ENCODE measurements at places on chromosomes 7 and 10.

- no peak for DNase-seq
Observed at GRCh38 chr10:58734116-58734515, 221.4 kb downstream of the BICC1 start.

DNA sequence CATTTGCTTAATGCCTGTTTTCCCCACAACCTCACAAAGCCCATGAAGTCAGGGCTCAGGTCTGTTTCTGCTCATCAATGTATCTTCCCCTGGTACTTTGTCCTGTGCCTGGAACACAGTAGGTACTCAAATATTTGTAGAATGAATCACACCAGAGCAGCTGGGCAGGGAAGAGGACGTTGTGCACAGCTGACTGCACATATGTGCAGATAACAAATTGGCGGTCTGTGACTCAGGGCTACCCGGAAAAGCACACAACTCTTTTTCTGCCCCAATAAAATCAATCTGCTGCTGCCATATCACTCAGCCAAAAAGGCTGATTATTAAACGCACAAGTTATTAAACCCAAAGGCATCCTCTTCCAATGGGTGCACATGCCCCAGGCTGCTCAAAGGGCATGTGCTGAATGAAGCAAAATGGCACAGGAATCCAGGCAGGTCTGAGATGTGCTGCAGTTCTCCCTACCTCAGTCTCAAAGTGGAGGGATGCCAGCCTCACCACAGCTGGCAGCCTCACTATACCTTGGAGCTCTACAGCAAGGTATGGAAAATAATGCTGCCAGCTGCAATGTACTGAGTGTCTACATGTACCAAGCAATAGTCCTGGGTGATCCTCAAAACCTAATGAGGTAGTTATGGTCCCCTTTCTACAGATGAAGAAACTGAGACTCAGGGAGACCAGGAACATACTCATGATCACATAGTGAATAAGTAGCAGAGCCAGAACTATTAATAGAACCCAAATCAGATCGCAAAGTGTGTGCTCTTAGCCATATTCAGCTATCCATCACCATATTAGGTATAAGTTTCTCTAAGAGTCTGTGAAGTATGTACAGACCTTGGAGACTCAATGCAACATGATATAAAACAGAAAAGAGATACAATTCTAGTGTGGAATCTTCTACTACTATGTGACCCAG is 43.4 kb downstream of the SORBS1 start:
- no peak for DNase-seq

GRCh38 chr10:105413997-105414396 is 772.9 kb downstream of the SORCS3 start:
- DNase-seq, result no peak

GRCh38 chr10:84195044-84195830 is 900 bp downstream of the CDHR1 start:
- peak; percentile 64 for DNase-seq

- DNase-seq, result no peak
Observed at GRCh38 chr10:48554246-48554645, 50.6 kb downstream of the ARHGAP22 start.

DNA sequence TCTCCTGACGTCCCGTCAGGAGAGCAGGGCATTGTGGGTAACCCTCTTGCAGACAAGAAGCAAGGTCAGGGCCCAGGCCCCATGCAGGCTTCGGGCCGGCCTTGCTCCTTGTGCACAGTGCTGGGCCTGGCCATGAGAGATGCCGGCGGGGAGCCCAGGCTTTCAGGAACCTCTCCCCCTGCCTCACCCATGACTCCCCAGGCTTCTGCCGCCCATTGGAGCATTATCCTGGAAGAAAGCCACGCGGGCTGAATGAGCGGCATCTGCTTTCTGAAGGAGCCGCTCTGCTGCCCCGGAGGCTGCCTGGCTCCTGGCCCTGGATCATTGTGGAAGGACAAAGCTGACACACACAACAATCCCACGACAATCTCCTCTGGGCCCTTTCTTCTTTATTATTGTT is 233.5 kb downstream of the TCF7L2 start:
- DNase-seq, result no peak

- no peak for DNase-seq
Observed at GRCh38 chr7:12351843-12352242, 51.8 kb downstream of the VWDE start.

DNA sequence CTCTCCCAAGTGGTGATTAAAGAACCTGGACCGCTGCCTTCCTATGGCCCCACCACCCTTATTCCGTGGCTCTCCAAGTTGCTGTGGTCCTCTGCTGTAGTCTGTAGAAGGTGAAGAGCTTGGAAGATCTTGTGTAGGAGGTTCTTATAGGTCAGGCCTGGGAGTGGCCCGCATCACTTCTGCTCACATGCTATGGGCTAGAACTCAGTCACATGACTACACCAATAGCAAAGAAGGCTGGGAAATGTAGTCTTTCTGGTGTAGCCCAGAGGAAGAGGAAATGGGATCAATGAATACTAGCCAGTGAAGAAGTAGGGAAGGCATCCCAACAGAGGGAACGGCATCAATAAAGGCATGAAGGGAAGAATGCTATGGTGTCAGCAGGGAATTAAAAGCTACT is 41.3 kb upstream of the AOAH start:
- no peak for DNase-seq

- no peak for DNase-seq
Observed at GRCh38 chr10:133226251-133226808, 3.7 kb upstream of the UTF1 start.

- DNase-seq, result no peak
Observed at GRCh38 chr7:9958486-9958885, 1015.2 kb upstream of the PHF14 start.

GRCh38 chr7:30162622-30163124 is 27.9 kb downstream of the MTURN start:
- DNase-seq, result peak; percentile 88

DNA sequence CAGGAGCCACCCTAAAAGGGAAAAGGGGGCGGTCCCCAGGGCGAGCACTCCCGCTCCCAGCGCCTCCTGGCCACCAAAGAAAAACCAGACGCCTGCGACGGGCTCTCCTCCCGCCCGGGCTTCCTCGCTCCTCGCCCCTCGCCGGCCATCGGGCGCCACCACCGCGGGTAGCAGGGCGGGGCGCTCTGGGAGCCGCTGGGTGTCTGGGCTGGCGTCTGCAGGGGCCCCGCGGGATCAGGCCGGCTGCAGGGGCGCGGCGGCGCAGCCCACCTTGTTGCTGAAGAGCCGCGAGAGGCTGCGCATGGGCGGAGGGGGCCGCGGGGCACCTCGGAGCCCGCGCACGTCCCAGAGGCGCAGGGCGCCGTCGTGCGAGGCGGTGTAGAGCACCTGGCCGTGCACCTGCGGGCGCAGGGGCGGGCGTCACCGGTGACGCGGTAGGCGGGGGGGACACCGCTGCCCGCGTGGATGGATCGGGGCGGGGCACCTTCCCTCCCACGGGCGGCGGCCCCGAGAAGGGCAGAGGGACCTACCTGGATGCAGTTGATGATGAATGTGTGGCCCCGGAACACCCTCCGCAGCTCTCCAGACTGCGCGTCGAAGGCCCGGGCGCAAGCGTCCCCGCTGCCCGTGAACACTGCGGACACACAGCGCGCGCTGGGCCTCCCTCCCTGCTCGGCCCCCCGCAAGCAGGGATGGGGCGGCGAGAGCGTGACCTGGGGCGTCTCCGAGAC is 28.3 kb downstream of the WDR86 start:
- peak; percentile 67 for DNase-seq

DNA sequence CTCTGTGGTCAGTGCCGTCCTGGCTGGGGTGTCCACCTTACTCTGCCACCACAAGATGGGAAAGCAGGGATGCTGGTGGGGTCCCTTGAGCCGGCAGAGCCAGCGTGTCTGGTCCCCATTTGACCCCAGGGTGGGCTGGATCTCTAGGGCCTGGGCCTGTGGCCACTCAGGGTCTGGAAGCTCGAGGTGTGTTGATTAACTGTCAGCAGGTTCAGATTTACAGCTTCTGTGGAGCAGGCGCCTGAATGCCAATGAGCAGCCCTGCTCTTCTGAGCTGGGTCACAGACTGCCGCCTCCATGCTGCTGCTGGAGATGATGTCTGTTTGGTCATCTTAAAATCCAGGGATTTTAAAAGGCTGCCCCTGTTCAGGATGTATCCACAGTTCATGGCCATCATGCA is 11.3 kb upstream of the DPYSL4 start:
- DNase-seq, result no peak

DNA sequence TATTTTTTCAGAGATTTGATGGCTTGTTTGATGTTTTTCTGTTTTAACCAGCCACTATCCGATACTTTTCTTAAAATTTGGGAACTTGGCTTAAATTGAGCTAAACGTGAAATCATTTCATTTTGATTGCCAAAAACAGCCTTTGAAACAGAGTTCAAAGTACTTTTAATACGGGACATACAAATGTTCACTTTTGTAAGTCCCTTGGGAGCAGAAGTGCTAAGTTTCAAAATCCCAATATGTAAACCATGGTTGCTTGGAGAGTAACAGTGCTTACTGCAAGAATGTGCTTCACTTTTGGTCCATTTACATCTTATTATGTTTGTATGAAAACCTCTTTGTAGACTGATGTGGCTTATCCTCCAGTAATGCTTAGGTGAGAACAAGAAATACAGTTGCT is 10.9 kb downstream of the PNPLA8 start:
- DNase-seq, result no peak

DNA sequence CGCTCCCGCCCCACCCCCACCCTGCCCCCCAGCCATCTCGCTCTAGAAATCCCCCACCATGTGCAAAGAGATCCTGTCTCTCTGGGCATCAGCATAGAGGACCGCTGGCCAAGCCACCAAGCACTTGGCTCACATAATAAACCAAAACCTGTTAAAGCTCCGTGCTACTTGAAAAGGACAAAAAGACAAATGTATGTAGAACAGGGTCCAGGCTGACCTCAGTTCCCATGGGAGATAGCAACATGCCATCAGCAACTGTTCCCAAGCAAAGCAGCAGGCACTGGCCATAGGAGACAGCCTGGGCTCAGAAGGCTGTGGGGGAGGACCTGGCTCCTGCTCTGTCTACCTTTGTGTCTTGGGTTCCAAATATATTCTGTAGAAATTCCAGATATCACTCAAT is 38.4 kb upstream of the GDF10 start:
- no peak for DNase-seq

DNA sequence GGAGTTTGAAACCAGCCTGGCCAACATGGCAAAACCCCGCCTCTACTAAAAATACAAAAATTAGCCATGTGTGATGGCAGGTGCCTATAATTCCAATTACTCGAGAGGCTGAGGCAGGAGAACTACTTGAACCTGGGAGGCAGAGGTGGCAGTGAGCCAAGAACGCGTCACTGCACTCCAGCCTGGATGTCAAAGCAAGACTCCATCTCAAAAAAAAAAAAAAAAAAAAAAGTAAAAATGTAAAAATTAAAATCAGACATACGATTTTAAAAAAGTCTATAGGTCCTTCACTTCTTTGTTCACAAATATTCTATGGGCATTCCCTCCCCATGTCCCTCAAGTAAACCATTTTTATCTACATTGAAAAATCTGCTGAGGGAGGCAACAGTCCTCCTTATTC is 34.9 kb upstream of the TLL2 start:
- DNase-seq, result peak; percentile 71

- peak; percentile 45 for DNase-seq
Observed at GRCh38 chr7:35624299-35625186, 70.4 kb downstream of the HERPUD2 start.

- DNase-seq, result no peak
Observed at GRCh38 chr10:125363791-125364190, 203.4 kb upstream of the CTBP2 start.

DNA sequence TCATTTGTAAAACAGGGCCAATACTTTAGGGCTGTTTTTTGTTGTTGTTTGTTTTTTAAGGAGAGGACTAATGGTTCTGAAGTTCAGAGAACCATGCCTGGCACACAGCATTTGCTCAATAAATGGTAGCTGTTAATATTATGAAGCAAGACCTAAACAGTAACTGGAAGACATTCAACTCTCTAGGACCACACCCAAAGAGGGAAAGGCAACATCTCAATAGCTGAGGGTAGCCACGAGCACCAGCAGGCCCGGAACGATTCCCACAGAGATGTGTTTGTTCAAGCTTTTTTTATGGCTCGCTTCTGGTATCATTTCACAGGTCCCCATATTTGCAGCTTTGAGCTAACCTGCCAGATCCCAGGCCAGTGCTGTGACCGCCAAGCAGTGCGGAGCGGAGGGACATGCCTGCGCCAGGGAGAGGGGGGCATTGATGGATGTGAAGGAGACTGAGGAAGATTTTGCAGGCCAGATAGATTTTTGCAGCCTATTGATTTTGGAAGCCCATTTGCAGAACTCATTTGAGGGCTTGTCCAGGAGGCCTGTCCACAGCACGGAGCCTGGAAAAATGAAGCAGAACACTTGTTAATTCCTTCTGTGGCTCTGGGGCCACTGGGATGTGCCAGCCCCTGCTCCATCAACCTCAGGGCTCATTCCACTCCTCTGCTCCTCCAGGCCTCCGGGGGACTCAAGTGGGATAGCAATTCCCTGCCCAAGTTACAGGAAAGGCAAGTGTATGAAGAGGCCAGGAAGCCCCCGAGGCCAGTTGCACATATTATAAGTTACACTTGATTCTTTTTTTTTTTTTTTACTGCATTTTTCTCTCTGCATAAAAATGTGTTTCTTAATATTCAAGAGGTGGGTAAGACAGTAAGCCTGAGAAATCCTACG is 57.3 kb upstream of the FGFR2 start:
- no peak for DNase-seq

- no peak for DNase-seq
Observed at GRCh38 chr7:139230023-139230422, 1.0 kb upstream of the UBN2 start.

DNA sequence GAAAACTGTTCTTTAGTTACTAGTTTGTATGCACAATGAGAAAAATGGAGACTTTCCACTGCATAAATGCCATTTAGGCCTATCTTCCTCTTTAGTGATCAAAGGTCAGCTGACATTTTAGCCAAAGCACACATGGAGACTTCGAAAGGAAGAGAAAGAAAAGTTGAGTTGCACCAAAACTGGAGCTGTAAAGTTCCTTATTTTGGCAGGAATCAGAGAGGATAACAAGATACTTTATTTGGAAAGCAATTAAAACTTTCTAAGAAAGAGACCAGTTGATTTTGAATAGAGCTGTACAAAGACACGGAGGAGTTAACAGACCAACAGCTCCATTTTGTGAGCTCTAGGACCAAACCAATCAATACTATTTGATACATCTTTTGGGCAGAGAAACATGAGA is 14.2 kb downstream of the ENTPD7 start:
- no peak for DNase-seq

GRCh38 chr7:103810112-103810744 is 179.2 kb downstream of the RELN start:
- no peak for DNase-seq

- DNase-seq, result no peak
Observed at GRCh38 chr7:95141755-95142154, 182.6 kb downstream of the PON1 start.
